CD4-positive, alpha-beta T cell treated with Interleukin-1 beta for 1 hour (primary cell): ENCODE measurements at places on chromosomes 6 and 20.

DNA sequence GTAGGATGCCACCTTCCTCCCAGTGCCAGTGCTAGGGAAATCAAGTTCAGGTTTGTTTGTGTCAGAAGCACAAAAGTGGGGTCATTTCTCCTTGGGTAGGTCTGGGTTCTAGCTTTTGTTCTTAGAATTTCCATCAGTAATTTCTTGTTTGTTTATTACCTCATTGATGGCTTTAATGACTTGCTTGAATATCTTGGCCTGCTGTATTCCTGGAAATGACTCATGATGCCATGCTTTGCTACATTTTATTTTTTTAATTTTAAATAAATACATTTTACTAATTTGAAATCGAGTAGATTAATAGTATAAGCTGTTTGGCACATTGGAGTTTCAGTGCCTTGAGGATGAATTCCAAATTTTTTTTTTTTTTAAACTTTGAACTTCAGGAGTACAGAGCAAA is 189.6 kb downstream of the JARID2 start:
- DNase-seq, result no peak

DNA sequence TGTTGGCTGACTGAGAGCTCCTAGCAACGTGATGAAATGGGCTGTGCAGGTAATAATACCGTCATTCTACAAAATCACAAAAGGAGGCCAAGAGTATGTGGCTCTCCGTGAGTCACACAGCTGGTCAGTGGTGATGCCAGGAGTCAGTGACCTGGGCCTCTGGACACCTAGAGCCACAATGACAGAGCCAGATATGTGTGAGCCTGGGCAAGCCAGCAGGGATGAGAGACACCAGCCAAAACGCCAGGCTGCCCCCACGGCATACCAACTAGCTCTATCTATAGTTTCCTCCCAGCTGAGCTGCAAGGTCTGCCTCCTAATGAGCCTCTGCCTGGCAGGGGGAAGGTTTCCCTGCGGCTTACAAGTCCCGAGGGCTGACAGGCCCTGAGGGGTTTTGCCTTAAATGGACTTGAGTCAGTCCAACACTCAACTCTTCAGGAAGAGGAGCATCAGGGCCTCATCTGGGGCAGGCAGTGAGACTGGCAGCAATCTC is 70.0 kb downstream of the CPNE5 start:
- DNase-seq, result no peak

DNA sequence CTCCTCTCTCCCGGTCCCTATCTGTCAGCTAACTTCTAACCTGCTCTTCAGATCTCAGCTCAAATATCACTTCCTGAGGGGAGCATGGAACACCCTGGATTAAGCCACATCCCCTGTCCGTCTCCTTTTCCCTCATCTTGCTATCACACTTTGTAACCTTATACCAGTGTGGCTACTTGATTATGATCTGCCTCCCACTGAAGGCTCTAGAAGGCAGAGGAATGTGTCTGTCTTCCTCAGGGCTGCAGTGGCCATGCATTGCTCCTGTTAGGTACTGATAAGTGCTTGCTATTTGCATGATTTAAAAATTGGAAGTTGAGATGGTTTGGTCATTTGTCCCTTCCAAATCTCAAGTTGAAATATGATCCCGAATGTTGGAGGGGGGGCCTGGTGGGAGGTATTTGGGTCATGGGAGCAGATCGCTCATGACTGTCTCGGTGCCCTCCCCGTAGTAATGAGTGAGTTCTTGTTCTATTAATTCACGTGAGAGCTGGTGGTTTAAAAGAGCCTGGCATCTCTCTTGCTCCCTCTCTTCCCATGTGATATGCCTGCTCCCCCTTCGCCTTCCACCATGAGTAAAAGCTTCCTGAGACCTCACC is 71.4 kb downstream of the PLCB4 start:
- DNase-seq, result no peak

DNA sequence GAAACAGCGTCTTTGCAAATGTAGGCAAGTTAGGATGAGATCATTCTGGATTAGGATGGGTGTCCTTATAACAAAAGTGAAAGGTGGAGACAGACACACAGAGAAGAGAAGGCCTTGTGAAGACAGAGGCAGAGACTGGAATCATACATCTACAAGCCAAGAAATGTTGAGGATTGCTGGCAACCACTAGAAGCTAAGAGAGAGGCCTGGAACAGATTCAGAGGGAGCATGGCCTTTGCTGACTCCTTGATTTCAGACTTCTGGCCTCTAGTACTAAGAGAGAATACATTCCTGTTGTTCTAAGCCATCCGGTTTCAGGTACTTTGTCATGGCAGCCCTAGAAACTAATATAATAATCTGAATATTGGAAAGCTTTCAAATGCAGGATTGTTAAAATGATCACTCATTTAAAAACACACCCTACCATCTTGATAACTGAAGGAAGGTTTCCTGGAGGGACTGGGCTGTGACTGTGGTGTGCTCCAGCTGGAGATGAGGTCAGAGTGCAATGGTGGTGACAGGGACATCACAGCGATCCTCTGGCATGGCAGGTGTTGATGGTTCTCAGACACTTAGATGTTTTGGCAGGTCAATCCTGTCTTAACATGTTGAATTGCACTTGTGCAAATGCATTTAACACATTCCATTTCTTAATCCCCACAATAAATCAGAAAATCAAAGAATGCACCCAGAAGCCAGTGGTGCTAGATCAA is 25.1 kb downstream of the CD83 start:
- DNase-seq, result no peak

GRCh38 chr20:11867291-11867919 is 50.3 kb upstream of the BTBD3 start:
- no peak for DNase-seq

DNA sequence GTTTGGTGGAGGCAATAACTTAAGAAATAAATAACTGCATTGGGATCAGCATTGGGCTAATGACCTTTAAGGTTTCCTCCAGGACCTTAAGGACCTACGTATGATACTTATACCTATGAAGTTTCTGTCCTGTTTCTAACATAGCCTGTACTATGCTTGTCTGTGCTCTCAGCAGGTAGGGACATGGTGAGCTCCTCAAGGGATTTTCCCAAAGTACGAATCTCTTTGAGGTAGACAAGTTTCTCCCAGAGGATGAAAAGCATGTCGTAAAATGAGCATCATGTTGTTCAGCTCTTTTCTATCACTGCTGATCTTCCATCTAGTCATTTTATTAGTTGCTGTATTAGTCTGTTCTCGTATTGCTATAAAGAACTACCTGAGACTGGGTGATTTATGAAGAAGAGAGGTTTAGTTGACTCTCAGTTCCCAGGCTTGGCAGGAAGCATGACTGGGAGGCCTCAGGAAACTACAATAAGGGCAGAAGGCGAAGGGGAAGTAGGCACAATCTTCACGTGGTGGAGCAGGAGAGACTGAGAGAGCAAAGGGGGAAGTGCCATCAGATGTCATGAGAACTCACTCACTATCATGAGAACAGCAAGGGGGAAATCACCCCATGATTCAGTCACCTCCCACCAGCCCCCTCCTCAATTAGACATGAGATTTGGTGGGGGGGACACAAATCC is 77.8 kb upstream of the TGM3 start:
- DNase-seq, result peak; percentile 2

GRCh38 chr6:100780648-100781047 is 100.5 kb downstream of the ASCC3 start:
- no peak for DNase-seq

DNA sequence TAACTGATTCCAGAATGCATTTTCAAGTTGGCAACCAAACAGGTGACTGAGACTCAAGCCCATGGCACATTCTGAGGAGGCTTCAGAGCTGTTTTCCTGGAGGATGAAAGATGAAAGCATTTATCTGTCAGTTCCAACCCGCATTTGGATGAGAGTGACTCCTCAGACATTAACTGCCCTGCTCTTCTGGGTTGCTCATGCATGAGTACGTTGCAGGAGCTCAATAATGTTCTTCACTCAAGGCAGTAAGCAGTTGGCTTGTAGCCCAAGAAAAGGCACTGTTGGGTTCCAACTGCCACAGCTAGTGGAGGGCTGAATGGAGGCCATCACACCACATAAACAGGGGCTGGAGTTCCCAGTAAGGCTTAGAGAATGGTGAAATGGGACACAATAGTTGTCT is 155.3 kb downstream of the FUT9 start:
- DNase-seq, result no peak

- no peak for DNase-seq
These were observed 35.5 kb upstream of the ADTRP start for GRCh38 chr6:11814106-11814505.

- DNase-seq, result no peak
These were observed 27.8 kb upstream of the F13A1 start for GRCh38 chr6:6348256-6348655.

DNA sequence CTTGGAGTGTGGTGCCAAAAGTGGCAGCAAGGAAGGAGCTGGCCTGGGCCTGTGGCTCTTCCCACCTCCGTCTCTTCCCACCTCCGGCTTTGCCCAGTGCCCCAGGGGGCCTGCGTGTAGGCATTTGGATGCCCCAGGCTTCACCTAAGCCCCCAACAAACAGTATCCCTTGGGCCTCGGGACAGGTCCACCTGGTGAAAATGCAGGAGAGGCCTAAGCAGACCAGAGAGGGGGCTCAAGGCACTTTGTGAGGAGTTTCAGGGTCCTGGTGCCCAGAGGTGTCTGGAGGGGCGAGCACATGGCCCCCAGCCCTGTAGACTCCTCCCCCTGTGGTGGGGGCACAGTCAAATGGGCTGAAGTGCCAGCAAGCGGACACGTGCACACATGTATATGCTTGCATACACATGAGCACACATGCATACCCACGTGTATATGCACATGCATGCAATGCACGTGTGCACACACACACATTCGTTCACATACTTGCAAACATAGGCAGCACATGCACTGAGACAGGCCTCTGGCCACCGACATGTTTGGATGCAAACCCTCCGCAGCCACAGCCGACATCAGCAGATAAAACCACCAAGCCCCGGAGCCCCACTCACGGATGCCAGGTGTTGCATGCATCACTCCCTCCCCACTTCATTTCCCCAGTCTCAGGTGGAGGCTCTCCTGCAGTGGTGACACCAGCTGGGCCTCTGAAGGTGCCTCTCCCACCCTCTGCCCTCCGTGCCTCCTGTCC is 124.5 kb downstream of the TAF4 start:
- no peak for DNase-seq

DNA sequence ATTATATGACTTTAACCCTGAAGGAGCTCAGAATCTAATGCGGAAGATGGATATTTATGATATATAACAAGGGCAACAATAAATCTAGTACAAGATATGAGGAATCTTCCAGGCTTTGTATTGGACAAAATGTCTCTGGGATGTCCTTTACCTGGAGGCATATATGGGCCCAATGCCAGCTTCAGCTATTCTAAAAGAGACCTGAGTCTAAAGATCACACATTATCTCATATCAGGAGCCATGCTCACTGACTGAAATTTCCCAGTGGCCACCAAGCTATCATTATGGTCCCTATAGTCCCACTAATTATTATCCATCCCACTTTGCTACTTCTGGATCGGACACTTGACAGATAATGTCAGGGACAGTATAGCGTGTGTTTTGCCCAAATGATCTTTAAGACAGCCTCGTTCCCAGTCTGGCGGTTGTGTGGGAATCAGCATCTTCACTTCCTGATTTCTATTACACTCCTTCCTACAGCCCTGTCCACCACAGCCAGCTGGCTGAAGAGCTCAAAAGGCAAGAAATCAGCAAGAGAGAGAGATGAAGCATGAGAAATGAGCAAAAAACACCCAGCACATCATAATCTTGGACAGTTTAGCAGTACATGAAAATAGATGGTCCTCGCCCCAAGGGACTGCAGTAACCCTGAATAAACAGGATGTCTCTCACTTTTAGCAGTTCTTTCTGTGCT is 34.9 kb downstream of the KLHL31 start:
- no peak for DNase-seq

- DNase-seq, result no peak
These were observed 43.2 kb upstream of the TMX4 start for GRCh38 chr20:8062756-8063155.

DNA sequence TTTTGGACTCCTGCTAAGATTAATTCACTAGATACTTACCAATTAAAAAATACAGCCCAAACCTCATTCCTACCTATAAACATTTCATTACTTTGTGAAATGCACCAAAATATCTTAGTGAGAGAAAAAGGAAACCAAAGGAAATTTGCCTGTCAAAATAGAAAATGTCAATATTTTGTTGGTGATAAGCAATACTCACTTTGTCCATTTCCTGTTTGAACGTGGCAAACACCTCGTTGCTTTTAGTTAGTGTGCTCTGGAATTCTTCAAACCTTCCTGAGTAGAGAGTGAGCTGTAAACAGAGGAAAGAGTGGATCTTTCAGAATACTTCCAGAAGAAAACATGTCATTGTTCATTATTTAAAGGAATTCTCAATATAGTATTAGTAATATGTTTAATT is 44.2 kb downstream of the TXLNB start:
- DNase-seq, result no peak

- DNase-seq, result no peak
These were observed 695.8 kb upstream of the MMS22L start for GRCh38 chr6:97978855-97979271.

- DNase-seq, result no peak
These were observed 858 bp downstream of the TP53INP2 start for GRCh38 chr20:34705008-34705396.

GRCh38 chr20:50380697-50381040 is 129.5 kb upstream of the PTPN1 start:
- no peak for DNase-seq

DNA sequence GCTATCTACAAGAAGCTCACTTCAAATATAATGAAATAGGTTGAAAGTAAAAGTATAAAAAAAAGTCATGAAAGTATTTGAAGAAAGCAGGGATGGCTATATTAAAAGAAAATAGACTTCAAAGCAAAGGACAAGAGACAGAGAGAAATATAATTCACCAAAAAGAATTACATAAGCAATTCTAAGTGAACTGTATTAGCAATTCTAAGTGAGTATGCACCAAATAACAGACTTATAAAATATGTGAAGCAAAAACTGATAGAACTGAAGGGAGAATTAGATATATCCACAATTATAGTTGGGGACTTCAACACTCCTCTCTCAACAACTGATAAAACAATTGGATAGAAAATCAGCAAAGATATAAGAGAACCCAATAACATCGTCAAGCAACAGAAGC is 38.8 kb upstream of the ID4 start:
- no peak for DNase-seq

GRCh38 chr6:2149361-2150006 is 95.9 kb downstream of the GMDS start:
- no peak for DNase-seq

- no peak for DNase-seq
These were observed 61.5 kb downstream of the EDN1 start for GRCh38 chr6:12351672-12352071.

DNA sequence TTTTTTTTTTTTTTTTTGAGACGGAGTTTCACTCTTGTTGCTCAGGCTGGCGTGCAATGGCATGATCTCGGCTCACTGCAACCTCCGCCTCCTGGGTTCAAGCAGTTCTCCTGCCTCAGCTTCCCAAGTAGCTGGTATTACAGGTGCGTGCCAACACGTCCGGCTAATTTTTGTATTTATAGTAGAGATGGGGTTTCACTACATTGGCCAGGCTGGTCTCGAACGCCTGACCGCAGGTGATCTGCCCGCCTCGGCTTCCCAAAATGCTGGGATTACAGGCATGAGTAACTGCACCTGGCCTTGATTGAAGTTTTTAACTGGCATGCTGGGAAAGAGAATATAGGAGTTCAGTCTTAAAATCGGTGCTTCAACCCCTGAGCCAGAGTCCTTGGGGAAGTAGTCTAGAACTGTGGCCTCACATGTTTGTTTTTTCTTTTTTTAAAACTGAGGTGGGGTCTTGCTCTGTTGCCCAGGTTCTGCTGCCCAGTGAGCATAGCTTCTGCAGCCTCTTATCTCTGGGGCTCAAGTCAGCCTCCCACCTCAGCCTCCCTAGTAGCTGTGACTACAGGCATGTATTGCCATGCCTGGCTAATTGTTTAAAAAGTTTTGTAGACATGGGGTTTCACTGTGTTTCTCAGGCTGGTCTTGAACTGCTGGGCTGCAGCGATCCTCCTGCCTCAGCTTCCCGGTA is 3.3 kb downstream of the CBFA2T2 start:
- DNase-seq, result no peak
